Stimulated activated CD4-positive, alpha-beta T cell treated with anti-CD3 and anti-CD28 coated beads, Interleukin-4, amount 100 ng/mL, for 24 hours (primary cell): ENCODE measurements at places on chromosomes 12 and 14.

GRCh38 chr14:78018283-78018682, 151.9 kb upstream of the NRXN3 start:
- no peak for DNase-seq

DNA sequence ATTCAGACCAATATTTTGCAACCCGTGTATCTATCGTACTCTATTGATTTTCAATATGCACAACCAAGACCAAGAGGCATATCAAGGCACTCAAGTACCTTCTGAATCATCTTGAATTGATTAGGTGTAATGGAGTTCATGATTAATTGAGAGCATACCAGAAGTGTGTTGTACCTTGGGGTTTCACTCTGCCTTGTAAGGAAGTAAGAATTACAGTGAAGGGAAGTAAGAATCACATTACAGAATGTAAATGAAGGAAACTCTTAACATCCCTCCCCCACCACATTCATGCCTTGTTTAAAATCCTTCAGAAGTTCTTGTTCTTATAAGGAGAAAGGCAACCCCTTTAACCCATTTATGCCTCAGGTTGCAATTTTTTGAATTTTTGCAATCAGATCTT, 5.4 kb upstream of the MGAT4C start:
- no peak for DNase-seq

GRCh38 chr12:119594772-119595445, 1.3 kb downstream of the TMEM233 start:
- no peak for DNase-seq

- DNase-seq = no peak
Observed at GRCh38 chr14:66206554-66206953, 279.6 kb upstream of the CCDC196 start.

DNA sequence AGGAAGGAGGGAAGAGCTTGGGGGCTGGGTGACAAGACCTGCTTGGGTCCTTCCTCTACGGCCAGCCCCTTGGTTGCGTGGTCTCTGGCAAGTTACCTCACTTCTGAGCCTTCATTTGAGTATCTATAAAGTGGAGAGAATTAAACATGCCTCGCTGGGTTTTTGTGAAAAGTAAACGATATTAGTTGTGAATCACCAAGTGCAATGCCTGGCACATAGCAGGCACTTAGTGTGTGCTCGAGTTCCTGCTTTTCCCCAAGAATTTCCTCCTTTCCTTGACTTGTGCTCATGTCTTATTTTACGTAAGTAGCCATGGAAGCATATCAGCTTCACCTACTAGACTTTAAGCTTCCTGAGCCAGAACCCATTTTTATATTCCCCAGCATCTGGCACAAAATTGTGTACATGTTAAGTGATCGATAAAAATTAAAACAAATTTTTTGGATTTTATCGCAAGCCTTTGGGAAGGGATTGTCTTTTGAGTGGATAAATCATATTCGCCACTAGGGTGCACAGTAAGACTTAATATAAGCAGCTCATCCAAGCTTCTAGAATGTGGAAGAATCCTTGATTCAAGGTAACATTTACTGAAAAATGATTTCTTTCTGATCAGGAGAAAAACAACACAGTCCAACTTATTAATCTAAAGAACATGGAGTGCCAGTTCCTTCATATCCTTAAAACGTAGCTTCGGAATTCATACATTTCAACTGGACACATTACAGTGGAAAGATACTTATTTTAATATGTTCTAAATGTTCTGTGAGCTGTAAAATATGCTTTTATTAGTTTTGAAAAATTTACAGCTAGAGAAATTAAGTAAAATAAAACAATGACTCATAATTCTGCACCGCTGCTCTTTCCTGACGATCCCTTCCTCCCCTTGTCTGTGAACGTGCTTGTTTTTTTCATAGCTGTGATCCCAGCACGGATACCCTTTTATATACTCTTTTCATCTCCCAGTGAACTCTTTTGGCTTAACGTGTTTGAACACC, 62.0 kb downstream of the SLC25A47 start:
- no peak for DNase-seq

DNA sequence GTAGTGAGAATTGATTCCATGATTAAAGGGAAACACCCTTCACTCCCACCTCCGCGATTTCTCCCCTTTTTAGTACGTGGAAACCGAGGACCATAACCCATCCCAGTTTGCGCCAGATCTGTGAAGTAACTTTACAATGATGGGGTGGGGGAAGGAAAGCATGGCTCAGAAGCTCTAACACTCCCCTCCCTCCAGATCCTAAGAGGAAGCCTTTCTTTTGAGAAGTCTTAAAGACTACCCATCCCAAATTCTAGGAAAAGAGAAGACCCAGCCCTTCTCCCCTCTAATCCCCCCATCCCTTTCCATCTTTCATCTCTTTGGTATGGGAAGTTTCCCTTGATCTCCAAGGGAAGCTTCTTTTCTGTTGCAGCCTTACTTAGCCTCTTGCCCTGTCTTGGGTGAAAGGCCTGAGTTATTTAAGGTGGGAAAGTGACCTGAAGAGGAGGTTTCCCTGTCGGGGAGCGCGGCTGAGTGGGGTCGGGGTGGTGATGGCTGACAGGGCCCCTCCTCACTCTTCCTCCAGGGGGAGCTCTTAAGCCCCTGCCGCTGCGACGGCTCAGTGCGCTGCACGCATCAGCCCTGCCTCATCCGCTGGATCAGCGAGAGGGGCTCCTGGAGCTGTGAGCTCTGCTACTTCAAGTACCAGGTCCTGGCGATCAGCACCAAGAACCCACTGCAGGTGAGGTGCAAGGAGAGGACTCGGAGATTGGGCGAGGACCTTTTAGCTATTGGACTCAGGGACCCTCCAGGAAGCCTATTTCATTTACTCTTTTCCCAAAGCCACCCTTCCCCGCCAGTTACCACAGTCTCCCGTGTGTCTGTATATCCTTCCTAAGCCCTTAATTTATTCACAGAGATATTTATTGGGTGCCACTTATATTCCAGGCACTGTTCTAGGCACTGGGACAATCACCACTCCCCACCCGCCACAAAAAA, 1.8 kb downstream of the MARCHF9 start:
- peak; percentile 78 for DNase-seq

- DNase-seq = no peak
Observed at GRCh38 chr14:106578481-106578880, 1052.1 kb downstream of the TMEM121 start.

DNA sequence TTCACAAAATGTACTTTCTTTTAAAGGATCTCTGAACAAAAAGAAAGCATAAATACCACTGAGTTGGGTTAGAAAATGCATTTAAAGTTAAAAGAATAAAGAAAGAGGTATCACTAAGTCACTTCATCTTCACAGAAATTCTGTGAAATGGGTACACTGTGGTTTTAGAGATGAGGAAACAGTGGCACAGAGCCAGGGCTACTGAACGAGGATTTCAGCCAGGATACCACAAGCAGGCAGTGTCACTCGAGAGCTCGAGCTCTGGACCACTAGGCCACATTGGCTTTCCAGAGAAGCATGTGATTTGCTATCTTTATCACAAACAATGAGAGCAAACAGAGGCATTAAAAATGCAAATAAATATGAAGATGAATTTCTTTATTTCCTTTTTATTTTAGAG, 51.0 kb downstream of the WDHD1 start:
- no peak for DNase-seq

DNA sequence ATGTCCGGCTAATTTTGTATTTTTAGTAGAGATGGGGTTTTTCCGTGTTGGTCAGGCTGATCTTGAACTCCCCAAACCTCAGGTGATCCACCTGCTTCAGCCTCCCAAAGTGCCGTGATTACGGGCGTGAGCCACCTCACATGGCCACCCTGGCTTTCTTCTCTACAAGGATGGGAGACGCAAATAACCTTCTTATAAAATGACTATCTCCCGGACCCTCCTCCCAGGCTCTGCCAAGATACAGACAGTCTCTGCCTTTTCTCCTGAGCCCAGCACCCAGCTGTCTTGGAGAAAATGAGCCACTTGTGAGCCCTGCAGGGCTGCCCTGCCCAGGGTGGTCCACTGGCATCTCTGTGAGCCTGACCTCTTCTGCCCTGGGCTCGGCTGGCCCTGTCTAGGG, 34.7 kb upstream of the RBM19 start:
- no peak for DNase-seq

GRCh38 chr14:59308673-59309072, 120.2 kb downstream of the DAAM1 start:
- DNase-seq = no peak

GRCh38 chr12:24850496-24850895, 98.4 kb downstream of the BCAT1 start:
- no peak for DNase-seq

GRCh38 chr12:65586796-65587195, 237.5 kb upstream of the HMGA2 start:
- no peak for DNase-seq

GRCh38 chr12:105986779-105987684, 151.7 kb downstream of the NUAK1 start:
- DNase-seq = no peak

DNA sequence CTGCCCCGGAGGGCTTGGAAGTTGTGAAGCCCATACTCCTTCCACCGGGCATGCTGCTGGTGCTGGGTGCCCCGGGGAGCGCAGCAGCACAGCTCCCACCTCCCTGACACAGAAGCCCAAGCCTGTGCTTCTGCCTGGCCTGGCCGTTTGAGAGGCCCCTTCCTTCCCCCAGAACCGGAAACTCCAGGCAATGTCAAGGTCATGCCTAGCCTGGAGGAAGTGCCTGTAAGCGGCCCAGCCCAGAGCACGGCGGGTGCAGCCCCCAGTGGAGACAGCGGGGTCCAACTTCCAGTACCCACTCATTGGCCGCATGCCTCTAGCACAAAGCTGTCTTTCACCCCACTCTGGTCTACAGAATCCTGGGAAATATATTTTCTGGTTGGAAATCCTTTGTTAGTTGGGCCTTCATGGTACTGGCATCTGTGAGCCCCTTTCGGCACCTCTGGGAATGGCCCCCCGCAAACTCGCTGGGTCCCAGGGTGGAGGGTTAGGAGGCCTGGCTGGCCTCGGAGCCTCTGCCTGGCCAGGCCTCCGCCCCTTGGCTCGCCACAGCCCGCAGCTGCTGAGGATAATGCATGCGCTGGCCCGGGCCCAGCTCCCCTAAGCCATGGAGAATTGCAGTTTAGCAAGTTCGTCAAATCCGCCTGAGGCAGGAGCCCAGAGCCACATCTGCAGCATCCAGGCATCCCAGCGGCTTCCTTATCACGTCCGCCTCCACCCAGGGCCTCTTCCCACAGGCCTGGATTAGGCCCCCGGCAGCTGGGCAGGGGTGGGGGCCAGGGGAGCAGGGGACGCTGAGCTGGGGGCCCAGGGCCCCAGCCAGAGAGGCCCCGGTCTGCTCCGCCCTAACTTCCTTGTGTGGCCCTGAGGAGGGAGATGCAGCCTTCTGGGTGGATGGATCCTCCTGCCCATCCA, 48.9 kb upstream of the DLK1 start:
- DNase-seq = no peak

- DNase-seq = no peak
Observed at GRCh38 chr12:3420693-3421092, 70.3 kb upstream of the PRMT8 start.

GRCh38 chr14:71541271-71541670, 391.0 kb upstream of the RGS6 start:
- no peak for DNase-seq

GRCh38 chr12:113476176-113476986, 4.7 kb upstream of the LHX5 start:
- no peak for DNase-seq

DNA sequence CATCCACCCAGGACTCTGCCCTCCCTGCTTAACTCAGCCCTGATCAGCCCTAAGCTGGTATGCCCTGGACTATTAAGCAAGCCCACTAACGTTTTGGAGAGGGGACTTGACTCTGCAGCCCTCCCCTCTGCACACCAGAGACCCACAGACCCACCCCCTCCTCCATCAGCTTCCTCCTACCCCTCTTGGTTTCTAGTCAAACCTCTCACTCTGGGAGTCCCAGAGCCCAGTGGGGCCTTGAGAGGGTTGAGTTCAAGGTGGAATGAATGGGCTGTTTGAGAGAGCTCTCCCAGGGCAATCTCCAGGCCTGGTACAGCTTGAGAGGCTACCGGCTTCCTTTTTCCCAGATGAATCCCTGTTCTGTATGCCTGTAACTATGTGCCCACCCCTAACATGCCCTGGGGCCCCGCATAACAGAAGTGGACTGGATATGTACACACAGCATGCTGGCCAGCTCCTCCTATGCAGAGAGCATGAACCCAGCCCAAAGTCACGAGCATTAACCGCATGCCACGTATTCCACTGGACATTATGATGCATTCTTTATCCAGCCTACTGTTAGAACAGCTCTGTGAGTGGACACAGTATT, 43.6 kb downstream of the IRF2BPL start:
- DNase-seq = no peak

DNA sequence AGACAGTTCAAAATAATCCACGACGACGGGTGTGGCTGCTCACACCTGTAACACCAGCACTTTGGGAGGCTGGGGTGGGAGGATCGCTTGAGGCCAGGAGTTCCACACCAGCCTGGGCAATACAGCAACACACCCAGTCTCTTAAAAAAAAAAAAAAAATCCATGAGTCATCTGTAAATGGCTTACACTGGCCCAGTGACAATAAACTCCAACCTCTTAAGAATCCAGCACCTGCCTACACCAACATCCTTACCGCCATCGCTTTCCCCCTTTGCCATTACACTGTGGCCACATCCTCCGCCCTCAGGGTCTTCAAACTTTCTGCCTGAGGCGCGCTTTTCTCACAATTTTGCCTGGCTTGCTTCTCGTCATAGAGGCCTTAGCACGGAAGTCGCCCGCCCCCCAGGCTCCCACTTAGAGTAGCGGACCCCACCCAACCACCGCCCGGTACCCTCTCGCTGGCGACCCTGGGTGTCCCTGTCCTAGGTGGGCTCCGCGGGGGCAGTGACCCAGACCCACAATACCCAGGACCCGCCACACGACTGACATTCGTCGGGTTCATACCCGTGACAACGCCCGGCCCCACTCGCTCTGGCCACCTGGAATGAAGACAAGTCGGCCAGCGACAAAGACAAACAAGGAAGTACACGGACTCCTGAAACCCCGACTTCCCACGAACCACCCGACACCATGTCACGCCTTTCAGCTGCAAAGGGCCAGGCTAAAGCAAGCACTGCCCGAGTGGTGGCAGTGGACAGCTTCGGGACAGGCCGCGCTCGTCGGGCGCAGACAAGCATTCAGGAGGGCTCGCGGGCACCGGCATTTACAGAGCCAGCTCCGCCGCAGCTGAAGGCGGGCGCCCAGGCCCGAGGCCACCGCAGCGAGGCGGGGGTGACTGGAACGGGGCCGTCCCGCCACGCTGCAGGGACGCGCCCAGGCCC, 636 bp downstream of the GOLGA3 start:
- peak; percentile 29 for DNase-seq

GRCh38 chr12:86249851-86250250, 6.3 kb downstream of the MGAT4C start:
- no peak for DNase-seq

DNA sequence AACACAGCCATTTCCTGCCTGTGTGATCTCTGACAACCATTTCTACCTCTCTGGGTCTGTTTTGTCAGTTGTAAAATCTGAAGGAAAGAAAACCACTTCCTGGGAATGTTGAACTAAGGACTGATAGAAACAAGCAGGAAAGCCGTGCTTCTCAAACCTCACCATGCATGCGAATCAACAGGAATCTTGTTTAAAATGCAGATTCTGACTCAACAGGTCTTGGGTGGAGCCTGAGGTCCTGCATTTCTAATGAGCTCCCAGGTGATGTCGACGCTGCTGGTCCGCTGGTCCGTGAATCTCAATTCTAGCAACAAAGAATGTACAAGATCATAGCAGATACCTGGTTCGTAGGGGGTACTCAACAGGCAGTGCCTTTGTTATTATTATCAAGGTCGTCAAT, 38.0 kb upstream of the GPATCH2L start:
- no peak for DNase-seq
